CD4-positive, alpha-beta T cell treated with Interleukin-6 for 4 hours (primary cell): ENCODE measurements at places on chromosomes 6 and 20.

DNA sequence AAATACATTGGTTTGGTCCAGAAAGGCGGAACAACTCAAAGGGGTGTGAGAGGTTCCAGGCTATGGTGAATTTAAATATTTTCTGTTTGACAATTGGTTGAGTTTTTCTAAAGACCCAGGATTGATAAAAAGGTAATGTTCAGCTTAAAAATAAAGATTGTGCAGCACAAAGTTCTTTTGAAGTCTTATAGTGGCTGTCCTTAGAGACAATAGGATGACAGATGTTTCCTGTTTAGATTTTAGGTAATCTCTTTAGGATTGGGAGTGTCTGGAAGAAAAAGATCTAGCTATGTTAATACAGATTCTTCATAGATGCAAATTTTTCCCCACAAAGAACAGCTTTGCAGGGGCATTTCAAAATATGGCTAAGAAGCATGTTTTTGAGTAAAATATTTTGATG, 119.7 kb downstream of the GRIK2 start:
- DNase-seq = no peak

DNA sequence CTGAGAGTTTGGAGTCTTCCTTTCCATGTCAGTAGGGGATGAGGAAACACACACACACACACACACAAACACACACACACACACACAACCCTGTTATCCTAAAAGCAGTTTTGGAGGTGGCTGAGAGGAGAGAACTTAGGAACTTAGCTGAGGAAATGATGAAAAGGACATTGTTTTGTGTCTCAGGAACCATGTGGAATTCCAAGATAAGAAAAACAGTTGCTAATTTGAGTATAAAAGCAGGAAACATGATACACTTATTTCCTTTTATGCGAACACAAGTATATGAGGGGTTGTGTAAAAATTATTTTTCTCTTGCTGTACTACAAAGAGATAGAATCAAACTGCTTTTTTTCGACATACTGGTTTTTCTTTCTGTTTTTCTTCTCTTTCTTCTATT, at the start of gene MYCT1:
Gene MYCT1, plus strand, starts transcription at position 264 of the 400 bp plus-strand sequence. Its CDS starts 6 bp downstream, at position 270.
- no peak for DNase-seq

DNA sequence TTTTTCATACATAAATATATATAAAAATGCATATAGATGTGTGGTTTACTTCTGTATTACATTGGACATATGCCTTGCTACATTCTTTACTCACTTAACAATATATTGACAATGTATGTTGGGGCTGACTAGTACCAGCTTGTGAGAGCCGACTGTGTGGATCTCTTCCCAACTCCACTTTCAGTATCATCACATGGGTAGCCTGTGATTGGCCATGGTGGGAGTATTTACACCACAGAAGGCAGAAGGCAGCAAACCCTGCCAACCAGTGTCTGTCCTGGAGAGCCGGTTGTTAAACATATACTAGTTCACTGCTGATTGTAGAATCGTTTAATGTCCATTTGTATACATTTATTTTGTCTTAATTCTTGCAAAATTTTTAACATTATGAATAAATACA, 638.7 kb downstream of the DHX35 start:
- no peak for DNase-seq

- no peak for DNase-seq
These were observed 254.4 kb upstream of the RUNX2 start for GRCh38 chr6:45073771-45074170.

DNA sequence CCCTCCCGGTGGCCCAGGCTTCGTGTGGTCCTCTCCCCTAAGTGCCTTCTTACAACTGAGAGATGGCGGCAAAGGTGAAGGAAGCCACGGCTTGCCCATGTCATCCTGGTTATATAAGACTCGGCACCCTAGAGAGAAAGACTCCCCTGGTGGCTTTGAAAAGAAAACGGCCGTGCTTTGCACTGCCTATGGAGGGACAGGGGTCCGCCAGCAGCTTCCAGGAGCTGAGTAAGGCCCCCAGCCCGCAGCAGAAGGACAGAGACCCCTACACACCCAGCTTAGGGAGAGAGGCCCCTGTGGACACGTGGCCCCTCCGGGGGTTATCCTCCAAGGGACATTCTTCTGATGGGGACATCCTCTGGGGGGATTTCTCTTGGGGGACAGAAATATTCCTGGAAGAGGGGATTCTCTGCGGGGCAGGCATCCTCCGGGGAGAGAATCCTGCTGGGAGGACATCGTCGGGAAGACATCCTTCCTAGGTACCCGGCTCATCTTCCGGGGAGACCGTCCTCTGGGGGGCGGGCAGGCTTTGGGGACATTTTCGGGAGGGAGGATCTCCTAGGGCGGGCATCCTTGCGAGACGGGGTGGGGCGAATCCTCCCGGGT, 511 bp upstream of the OGFR start:
- peak; percentile 32 for DNase-seq

GRCh38 chr6:151962246-151962846, 154.9 kb downstream of the ESR1 start:
- DNase-seq = no peak

GRCh38 chr6:246352-246751, 45.9 kb upstream of the DUSP22 start:
- DNase-seq = no peak

GRCh38 chr6:115914098-115914497, 146.6 kb downstream of the FRK start:
- no peak for DNase-seq

DNA sequence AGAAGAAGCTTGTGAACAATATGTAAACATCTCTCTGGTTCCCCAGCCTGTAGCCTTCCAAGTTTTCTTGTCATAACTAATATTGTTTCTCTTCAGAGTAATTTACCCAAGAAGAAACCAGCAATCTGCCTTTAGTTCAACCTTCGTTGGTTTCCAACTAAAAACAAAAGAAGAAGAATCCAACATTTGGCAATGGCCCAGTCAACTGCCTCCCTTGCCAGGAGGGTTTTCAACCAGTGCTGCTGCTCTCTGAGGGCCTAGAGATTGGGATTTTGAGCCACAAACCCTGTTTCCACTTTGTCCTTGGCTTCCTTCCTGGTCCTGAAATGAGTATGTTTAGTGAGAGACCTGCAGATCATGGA, 395.8 kb upstream of the CNR1 start:
- DNase-seq = no peak

DNA sequence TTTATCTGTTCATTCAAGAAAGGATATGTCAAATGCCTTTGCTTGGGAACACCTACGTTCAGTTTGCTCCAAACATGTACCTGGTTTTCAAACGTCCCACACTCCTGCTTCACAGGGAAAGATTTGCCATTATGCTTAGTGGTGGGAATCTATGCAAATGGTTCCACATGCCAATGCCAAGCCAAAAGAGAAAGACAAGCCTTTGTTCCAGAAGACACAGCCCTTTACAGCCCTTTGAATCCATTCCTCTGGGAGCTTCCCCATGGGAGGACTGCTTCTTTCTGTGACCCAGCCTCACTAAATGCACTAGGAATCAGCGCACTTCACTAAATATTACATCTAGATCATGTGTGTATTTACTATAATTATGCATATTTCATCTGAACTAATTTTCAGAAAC, 619.5 kb downstream of the PRKN start:
- DNase-seq = no peak

- no peak for DNase-seq
These were observed 11.1 kb downstream of the LAMA5 start for GRCh38 chr20:62355878-62356588.

DNA sequence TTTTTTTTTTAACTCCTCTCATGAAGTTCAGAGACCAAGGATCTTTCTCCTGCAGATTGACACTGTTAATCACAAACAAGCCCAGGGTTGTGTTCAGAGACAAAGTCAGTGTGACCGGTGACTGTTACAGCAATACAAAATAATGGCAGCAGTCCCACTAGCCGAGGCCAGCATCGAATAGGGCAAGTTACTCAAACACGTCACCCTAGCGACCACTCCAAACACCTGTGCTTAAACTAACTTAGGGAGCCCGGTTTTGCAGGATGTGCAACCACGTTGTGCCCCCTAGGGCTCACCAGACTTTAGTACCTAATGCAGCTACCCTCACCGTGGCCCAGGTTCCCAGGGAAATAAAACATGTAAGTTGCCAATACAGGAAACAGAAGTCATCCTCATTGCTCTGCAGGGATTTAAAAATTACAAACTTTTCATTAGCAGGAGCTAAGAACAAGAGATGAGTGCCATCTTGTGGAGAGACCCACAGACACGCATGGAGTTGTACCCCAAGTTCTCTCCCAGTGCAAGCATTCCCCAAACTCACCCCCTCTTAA, 38.1 kb downstream of the FAM50B start:
- DNase-seq = no peak

- DNase-seq = no peak
These were observed at the start of gene KCNK17 for GRCh38 chr6:39314273-39314795. Gene KCNK17 (minus strand): TSS chr6:39314419. CDS start chr6:39314320, 99 bp downstream.

- no peak for DNase-seq
These were observed 466.0 kb downstream of the GJA1 start for GRCh38 chr6:121901432-121901831.

DNA sequence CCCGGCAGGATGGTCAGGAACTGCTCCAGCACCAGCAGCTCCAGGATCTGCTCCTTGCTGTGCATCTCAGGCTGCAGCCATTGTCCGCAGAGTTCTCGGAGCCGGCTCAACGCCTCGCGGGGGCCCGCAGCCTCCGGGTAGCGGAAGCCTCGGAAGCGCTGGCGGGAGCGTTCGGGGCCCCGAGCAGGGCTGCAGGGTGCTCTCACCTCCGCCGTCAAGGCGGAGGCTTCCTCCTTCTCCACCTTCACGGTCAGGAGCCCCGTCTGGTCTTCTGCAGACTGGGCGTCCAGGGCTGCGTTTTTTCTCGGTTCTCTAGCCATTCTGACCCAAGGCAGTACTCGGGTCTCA, 434 bp downstream of the ZKSCAN4 start:
- DNase-seq = peak; percentile 46

- no peak for DNase-seq
These were observed 113.9 kb upstream of the ZNF217 start for GRCh38 chr20:53707371-53708055.

GRCh38 chr20:47989957-47990356, 204.7 kb upstream of the SULF2 start:
- DNase-seq = no peak

DNA sequence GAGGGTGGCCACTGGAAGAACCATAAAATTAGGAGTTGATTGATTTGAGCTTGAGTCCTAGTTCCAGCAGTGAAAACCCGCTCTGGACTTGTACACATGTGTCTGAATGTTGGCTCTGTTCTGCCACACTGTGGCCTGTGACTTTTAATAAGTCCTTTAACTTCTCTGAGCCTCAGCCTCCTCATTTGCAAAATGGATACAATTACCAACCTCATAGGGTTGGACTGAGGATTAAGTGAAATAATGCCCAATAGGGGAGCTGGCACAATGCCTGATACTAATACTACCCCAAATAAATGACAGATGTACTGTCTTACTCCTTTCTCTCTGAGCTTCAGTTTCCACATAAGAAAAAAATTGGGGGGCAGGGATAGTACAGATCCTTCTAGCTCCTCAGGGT, 92.6 kb upstream of the RIPOR2 start:
- no peak for DNase-seq

- no peak for DNase-seq
These were observed 323.4 kb downstream of the TAF4 start for GRCh38 chr20:61742097-61742825.

GRCh38 chr20:60484316-60484715, 526.1 kb downstream of the CDH26 start:
- no peak for DNase-seq

- no peak for DNase-seq
These were observed 8.2 kb downstream of the NPEPL1 start for GRCh38 chr20:58700823-58701222.

DNA sequence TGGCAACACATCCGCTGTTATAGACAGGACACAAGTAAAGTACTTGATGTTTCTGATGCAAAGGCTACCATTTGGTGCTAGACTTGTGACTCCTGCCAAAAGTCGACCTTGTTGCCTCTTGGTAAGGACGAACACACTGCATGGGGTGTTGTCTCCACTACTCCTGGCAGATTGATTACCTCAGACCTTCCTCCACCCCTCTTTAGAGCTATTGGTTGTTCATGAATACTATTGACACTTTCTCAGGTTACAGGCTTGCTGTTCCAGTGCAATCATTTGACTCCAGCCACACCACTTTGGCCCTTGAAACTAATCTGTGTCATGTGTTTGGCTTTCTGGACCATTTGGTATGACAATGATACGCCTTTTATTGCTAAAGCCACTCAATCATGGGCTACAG, 62.3 kb downstream of the TRMT11 start:
- no peak for DNase-seq

DNA sequence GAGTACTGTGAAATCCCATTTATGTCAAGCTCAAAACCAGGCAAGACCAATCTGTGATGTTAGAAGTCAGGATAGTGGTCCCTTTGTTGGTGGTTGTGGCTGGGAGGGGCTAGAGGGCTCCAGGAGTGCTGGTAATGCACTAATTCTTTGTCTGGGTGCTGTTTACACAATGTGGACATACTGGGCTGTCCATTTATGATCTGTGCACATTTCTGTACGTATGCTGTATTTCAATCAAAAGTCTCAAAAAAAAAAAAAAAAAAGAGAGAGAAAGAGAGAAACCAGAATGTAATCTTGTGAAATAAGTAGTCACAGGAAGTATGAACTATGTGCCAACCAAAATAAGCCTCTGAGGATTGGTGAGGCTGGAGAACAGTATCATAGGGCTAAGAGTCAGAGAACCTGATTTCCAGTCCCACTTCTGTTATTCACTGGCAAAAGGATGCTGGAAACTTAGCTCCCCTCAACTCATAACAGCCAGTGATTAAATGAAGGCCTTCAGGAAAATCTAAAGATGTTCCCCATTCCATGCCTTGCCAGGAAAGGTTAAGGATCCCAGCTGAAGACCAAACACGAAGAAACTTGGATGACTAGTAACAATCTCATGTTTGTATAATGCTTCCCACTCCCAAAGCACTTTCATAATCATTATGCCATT, 19.6 kb upstream of the TRAM2 start:
- DNase-seq = no peak

DNA sequence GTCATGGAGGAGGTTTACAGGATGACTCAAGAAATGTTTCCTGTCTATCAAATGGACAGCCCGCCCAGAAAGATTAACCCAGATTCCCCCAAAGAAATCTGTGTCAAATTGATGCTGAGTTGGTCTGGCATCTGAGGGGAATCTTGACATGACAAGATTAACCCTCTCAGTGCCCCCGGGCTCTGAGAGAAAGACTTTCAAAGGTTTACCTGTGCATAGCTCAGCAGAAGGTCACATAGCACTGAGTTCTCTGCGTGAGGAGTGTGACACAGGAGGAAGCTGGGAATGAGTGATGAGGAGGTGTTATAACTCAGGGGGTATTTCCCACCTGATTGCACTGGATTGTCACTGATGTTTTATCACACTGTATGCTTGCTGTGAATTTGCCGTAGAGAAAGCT, 601.2 kb downstream of the DHX35 start:
- no peak for DNase-seq

DNA sequence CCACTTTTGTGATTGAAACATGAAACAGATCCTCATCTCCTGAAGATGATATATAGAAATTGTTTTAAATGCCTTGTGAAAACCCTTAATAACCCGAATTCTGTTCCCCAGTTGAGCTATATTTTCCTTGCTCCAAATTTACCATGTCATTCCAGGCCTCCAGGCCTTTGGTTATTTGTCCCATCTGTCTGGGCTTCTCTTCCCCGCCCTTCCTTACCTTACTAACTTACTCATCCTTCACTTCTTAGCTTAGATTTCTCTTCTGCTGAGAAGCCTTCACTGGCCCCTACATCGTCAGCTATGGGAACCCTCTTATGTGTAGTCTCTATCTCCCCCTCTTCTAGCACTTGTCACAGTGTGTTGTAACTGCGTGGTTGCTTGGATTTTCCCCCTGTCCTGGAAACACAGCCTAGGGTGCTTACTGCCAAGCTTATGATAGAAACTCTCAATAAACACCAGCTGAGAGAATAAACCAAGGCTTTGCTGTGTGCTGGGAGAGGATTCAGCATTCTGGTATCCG, 68.6 kb downstream of the SGK1 start:
- no peak for DNase-seq

- DNase-seq = no peak
These were observed 163.3 kb downstream of the SOBP start for GRCh38 chr6:107653183-107653580.
